ENCODE measurements at places on chromosomes 1 and 21. TPM values are rescaled to one million over a fixed set of nuclear protein-coding genes. Genes with fewer than 3 reads are reported as not detected.

Gene PROK1
- total RNA-seq, result not detected

Gene CFAP126
- total RNA-seq, result not detected

Gene S100A1
- 0.66 TPM for total RNA-seq

Gene MCOLN2
- total RNA-seq, result 10.9 TPM

Gene HHIPL2
- total RNA-seq, result 0.52 TPM

Gene BRINP3
- total RNA-seq, result not detected

Gene FCRLA
- total RNA-seq, result not detected

Gene EFNA1
- 2.1 TPM for total RNA-seq

Gene TRABD2B
- total RNA-seq, result 1.6 TPM

Gene PANK4
- total RNA-seq, result 31.2 TPM

Gene F13B
- not detected for total RNA-seq

Gene ANGPTL3
- total RNA-seq, result not detected

Gene TMEM240
- total RNA-seq, result 5.1 TPM

Gene CD1C
- total RNA-seq, result not detected

Gene TENT5C
- 1.2 TPM for total RNA-seq

Gene UMODL1
- total RNA-seq, result not detected

Gene TDRD5
- total RNA-seq, result 1.4 TPM

Gene COL8A2
- total RNA-seq, result 5.0 TPM

Gene ZNF593OS
- not detected for total RNA-seq

Gene C8A
- total RNA-seq, result not detected

Gene REN
- not detected for total RNA-seq

Gene ANKRD65
- 1.8 TPM for total RNA-seq

Gene ATP5IF1
- total RNA-seq, result 282 TPM

Gene GSTM3
- 3.1 TPM for total RNA-seq

Gene FABP3
- 19.3 TPM for total RNA-seq

Gene MTX1
- total RNA-seq, result 66.7 TPM

Gene PIGC
- 25.2 TPM for total RNA-seq

Gene KPRP
- not detected for total RNA-seq

Gene ZSWIM5
- 3.6 TPM for total RNA-seq

Gene FAM43B
- total RNA-seq, result 3.6 TPM

Gene MIXL1
- total RNA-seq, result 2.6 TPM

Gene RXFP4
- not detected for total RNA-seq

Gene HCRTR1
- total RNA-seq, result not detected

Gene UTS2
- not detected for total RNA-seq

Gene TRPM2
- total RNA-seq, result 0.83 TPM

Gene EDARADD
- 4.4 TPM for total RNA-seq
